ENCODE measurements at places on chromosomes 16 and 17.

DNA sequence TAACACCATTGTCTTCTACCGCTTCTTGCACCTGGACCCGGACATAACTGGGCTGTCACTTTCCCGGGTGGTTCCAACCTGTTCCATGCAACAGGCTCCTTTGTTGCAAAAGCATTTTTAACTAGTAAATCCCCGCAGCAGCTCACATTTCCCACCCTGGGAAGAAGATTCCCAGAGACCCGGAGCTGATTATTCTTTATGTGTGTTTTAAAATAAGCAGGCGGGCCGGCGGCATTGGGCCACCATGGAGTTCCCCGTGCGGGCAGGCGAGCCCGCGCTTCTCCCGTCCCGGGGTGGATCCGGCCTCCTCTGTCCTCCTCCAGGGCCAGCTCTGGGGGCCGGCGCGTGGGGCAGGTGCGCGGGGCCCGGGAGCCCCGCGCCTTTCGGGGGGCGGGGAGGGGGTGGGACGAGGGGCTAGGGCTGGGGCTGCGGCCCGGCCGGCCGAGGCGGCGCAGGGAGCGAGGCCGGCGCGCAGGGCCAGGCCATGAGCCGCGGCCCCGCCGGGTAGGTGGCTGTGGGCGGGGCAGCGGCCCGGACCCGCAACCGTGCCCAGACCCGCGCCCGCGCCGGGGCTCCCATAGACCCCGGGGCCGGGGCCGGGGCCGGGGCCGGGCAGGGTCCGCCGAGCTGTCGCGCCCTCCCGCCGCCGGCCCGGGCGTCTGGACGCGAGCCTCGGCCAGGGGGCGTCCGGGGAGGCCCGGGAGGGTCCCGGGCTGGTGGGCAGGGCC lies 1.7 kb downstream of the CRAMP1 start:
- DNase-seq = peak; percentile 14

- DNase-seq = no peak
These were observed 388.3 kb downstream of the MAF start for GRCh38 chr16:79212114-79212791.

DNA sequence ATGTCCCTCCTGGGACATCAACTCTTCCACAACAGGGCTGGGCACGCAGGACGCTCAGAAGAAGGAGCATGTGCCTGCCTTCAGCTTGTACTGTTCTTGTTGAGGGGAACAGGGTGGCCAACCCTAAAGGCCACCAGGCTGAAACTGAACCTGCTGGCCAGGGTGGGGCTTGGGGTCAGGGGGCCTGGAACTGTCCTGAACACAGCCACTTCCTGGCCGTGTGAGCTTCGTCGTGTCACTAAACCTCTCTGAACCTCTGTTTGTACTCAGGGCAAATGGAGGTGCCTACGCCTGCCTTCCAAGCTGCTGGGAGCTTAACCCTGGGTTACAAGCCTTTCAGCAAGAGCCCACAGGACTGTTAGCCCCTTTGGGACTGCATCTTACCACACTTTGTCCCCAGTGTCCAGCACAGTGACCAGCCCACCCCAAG lies 6.7 kb downstream of the ARHGAP27 start:
- DNase-seq = no peak

GRCh38 chr16:21641916-21642315 lies 10.5 kb downstream of the IGSF6 start:
- no peak for DNase-seq

DNA sequence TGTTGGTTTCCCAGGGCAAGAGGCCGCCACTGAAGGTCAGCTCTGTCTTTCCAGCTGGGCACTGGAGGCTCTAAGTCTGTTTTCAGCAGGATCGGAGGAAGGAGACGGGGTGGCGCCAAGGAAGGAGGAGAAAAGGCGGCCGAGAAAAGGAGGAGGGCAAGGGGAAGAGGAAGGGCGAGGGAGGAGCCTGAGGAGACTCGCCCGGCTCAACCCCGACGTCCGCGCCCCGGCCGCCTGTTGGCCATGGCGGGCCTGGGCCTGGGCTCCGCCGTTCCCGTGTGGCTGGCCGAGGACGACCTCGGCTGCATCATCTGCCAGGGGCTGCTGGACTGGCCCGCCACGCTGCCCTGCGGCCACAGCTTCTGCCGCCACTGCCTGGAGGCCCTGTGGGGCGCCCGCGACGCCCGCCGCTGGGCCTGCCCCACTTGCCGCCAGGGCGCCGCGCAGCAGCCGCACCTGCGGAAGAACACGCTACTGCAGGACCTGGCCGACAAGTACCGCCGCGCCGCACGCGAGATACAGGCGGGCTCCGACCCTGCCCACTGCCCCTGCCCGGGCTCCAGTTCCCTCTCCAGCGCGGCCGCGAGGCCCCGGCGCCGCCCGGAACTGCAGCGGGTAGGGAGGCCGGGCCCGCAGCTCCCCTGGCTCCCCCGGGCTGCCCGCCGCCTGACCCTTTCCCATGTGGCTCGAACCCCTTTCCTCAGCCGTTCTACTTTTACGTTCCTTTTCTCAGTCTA lies at the start of gene RNF135:
TSS of gene RNF135 (plus strand) at position 209 of the 737 bp plus-strand sequence. CDS start at position 244, 35 bp downstream.
- peak; percentile 89 for DNase-seq

GRCh38 chr17:20236578-20237227 lies 227.5 kb downstream of the SPECC1 start:
- no peak for DNase-seq

- no peak for DNase-seq
These were observed 12.7 kb upstream of the RASD1 start for GRCh38 chr17:17508646-17509591.

- no peak for DNase-seq
These were observed at the start of gene CHST6 for GRCh38 chr16:75495076-75495674. Gene CHST6, minus strand, starts transcription at chr16:75495441. Its CDS starts 15,613 bp downstream, at chr16:75479828.

DNA sequence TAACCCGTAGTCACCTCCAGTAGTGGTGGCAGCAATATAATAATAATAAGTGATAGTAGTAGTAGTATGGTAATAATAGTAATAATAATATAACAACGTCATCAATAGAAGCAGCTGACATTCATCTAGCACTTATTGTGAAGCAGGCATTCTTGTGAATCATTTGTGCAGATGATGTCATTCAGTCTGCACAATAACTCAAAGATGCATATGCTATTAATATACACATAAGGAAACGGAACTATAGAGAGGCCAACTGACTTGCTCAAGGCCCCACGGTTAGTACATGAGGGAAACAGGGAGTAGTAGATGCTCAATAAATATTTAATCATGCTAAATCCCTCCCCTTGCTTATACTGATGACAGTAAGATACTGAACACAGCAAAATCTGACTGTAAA lies 35.4 kb upstream of the GAN start:
- peak; percentile 76 for DNase-seq

GRCh38 chr16:68065716-68066305 lies 19.4 kb upstream of the NFATC3 start:
- peak; percentile 84 for DNase-seq

GRCh38 chr16:80573700-80574120 lies 32.9 kb downstream of the DYNLRB2 start:
- DNase-seq = no peak

- no peak for DNase-seq
These were observed 988 bp downstream of the CIAO3 start for GRCh38 chr16:739560-740458.

DNA sequence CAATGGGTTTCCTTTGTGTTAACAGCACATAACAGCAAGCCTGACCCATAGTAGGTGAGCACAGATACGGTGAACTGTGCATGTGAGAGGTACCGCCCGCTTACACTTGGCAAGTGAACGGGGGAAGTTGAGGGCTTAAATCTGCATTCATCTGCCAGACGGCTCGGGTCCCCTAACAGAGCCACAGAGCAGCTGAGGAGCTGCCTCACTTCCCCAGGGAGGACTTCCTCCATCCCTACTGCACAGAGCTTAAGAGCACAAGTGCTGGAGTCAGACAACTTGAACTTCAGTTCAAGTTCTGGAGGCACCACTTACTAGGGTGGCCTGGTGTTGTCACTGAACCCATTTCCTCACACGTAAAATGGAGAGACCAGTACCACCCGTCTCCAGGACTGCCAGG lies 13.4 kb downstream of the RAB5C start:
- no peak for DNase-seq

GRCh38 chr16:85445064-85445778 lies 167.9 kb upstream of the GSE1 start:
- no peak for DNase-seq

GRCh38 chr16:26598061-26598460 lies 468.7 kb upstream of the C16orf82 start:
- DNase-seq = no peak

DNA sequence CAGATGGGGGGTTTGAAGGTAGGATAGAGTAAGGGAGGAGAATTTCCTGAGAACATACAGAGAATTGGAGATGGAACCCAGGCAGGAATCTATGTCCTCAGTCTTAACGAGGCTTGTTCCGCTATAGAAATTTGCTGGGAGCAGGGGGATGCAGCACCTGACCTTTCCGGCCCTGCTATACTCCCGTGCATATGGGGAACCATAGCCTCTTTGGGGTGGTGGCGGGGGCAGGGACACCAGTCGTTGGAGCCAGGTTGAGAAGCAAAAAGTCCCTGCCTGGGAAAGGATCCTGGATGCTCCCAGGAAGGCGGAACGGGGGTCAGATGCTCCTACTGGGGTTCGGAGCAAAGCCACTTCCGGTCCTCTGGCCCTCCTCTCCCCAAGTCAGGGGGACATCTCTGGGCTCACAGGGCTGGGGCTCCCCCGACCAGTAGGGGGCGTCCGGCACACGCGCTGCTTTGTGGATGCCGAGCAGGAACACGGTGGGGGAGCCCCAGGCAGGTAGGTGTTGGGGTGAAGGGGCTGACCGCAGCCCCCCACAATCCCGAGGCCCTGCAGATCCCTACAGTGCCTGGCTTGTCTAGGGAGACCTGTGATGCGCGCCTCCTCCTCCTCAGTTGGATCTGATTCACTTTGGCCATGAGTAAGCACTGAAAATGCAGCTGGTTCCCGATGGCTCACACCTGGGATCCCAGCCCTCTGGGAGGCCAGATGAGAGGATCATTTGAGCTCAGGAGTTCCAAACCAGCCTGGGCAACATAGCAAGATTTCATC lies 15.5 kb upstream of the TFAP4 start:
- peak; percentile 47 for DNase-seq

All from amniotic epithelial cell (primary cell).